GOT3 (cell line): ENCODE measurements at places on chromosomes 12 and 14.

GRCh38 chr12:118980407-118981014 is 830 bp upstream of the SRRM4 start:
- DNase-seq: no peak

- no peak for DNase-seq
These were observed 218.9 kb downstream of the ACSS3 start for GRCh38 chr12:81296556-81297305.

GRCh38 chr14:81416194-81416952 is 16.2 kb upstream of the STON2 start:
- DNase-seq: no peak

GRCh38 chr12:44972746-44973421 is 78.0 kb downstream of the DBX2 start:
- DNase-seq: no peak

DNA sequence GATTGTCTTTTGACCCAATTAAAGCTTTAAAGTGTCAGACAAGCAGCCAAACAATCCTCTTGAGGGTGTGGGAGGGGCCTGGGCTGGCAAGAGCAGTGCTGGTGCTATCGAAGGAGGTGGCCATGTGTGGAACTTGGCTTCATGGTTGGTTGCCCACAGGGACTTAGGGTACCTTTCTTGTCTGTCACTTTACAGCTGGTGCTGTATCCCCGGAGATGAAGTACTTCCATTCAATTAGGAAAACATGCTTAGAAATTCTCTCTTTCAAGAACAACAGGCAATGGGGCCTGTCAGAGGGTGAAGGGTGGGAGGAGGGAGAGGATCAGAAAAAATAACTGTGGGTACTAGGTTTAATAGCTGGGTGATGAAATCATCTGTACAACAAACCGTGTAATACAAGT is 86.5 kb downstream of the DAAM1 start:
- no peak for DNase-seq

GRCh38 chr12:5507944-5508343 is 76.0 kb downstream of the NTF3 start:
- no peak for DNase-seq

DNA sequence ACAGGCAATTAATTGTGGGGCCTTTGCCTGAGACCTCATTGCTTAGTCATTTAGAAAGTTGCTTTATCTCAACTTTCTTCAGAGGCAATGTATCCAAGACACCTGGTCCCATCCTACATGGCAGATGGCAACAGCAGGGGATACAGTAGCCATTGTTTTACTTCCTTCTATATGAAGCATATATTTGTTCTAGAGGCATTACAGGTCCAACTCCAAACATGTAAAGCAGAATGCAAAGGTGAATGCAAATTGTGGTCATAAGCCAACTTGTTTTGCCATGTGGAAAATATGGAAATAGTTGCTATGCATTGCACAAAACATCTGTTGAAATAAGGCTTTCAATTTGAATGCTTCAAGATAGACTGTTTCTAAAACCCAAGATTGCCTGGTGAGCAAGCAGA is 109.8 kb upstream of the BCAT1 start:
- no peak for DNase-seq

DNA sequence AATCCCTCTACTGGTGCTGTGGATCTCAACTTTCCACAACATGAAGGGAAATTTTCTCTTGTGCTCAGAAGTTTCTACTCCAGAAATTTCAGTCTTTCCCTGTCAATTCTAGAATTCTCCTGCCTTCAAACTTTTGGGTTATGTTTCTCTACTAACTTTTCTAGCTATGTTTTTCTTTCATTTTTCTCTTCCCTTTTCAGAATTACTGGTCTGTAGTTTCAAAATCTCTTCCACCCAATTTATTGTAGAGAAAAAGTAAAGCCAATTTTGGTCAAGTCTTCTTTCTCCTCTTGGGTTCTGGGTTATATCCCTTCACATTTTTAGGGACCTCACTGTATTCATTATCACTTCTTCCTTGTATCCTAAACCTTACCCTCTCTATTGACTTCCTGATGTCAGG is 18.9 kb downstream of the CNTN1 start:
- DNase-seq: no peak

GRCh38 chr14:96051231-96051630 is 12.1 kb downstream of the C14orf132 start:
- DNase-seq: no peak

DNA sequence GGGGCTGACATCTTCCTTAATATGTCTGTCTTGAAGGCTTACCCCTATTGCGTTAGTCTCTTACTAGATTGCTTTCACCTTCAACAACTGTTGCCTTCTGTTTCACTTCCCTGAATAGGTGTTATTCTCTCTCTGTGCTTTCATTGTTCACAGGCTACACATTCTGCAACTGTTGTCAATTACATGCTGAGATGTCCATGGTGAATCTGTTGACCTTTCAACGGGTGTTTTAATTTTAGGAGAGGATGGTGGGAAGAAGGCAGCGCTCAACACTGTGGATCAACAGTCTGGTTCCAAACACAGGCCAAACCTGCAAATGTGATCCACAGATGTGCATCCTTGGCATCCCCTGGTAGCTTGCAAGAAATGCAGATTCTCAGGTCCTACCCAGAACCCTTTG is 101.9 kb downstream of the DACT1 start:
- no peak for DNase-seq

- DNase-seq: no peak
These were observed 87.2 kb upstream of the CDKN3 start for GRCh38 chr14:54309615-54310014.

DNA sequence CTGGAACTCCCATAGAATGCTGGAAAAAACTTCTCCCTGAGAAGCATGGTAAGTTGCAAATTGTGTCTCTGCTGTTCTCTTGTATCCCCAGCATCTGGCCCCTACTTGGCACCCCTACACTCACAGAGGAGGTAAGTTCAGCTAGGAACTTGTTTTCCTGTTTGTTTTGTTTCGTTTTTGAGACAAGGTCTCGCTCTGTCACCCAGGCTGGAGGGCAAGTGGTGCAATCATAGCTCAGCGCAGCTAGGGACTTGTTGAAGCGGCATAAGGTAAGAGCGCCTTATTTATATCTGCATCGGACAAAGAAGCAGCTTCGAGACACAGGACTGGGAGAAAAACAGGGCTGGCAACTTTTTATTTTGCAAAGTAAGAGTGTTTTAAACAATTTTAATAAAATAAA is 18.5 kb upstream of the ANO2 start:
- no peak for DNase-seq

DNA sequence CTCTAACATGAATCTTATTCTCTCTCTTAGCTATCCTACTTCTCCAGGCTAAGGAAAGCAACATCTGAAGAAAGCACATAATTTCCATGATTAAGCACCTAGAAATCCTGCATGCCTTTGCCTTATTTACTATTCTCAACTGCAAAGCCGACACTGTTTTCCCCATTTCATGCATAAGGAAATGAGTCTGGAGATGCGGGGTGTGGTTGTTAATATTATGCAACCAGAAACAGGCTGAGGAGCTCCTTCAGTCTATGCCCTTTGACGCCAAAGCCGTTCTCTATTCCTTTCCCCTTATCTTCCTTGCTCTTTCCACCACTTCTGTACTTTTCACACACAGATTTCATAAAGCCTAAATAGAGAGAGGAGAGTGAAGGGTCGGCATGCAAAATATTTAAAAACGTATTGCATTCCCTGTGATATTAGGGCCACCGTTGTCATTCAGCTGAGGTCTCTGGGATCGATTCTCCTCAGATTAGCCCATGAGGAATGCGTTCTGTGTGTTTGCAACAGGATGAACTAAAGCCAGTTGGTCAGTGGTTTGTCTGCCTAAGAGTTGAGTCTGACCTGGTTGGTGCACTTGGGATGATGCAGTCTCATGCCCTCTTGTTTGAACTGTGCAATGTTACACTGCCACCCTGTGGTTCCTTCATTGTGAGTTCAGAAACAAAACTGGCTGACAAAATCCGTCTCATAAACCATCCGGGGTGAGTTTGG is 53.1 kb upstream of the PLEKHG7 start:
- no peak for DNase-seq

DNA sequence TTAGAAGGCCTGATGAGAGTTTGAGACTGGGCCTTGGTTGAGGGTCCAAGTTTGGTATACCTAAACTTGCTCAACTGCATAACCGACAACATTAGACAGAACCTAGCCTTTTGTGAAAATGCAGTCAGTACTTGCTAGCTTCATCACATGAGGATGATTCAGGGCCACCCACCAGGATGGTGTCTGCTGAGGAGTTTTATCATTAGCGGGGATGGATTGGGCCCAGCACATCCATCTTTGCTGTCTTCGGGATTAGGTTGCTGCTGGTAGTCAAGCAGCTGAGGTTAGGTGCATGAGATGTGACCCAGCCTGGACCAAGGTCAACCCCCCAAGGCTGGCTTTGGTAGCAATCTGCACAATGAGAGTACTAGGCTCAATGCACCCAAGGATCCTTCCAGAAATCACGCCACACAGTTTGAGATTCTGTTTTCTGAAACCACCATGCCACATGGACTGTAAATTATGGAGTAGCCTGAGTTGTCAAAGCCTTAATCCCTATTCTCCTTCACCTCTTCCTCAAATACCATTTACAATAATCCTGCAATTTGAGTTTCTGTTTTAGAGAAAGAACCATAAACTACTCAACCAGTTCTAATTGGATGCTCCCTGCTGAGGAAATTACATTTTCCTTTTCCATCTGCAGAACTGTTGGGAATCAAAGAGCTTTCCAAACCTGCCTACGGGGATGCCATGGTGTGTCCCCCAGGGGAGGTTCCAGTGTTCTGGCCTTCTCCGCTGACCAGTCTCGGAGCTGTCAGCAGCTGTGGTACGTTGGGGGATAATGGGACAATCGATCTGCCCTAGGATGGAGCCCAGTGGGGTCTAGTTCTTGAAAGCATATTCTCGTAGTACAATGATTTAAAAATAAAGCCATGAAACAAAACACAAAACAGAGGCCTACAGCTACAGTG is 61.7 kb downstream of the DGLUCY start:
- DNase-seq: no peak

DNA sequence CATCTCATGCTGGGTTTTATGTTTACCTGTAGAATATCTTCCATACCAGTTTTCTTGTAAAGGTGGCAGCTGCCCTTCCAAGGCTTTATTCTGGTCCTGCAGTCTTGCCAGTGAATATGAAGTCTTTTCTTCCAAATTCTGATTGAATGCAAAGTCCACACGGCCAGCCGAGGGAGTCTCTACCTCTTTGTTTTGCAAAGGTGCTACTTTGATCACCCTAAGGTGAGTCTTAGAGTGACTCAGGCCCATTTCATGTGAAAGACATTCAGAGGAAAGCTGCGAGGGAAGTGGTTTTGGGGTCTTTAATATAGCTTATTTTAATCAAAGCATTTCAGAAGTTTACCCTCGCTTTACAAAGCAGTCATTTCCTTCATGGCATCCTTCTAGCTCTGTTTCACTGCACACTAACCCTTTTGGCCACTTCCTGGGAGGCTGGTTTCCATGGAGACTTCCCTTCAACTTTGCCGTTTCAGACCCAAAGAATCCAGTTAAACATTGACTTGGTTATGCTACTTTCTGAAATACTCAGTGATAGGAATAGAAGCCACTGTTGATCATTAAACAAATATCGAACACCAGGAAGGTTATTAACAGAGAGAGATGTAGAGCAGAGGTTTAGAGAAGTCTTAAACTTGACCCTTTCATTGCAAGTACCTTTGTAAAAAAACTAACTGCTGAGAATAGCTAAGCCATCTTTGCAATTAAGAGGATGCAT is at the start of gene CCDC198:
Gene CCDC198, minus strand, starts transcription at position 391 of the 715 bp plus-strand sequence. Its CDS starts 142 bp downstream, at position 249.
- DNase-seq: no peak

GRCh38 chr12:6827982-6828780 is at the start of gene P3H3:
Gene P3H3, plus strand, starts transcription at chr12:6828407. Its CDS starts 34 bp downstream, at chr12:6828441.
- no peak for DNase-seq
